Motor neuron (in vitro differentiated cells): ENCODE measurements at places on chromosomes 3 and 15. TPM values are rescaled to one million over a fixed set of nuclear protein-coding genes. Genes with fewer than 3 reads are reported as not detected.

Gene KPNA1
- 34.5 and 37.0 TPM in 2 replicates for total RNA-seq

Gene SERINC4
- 0.63 and 1.1 TPM in 2 replicates for total RNA-seq

Gene GOLGA8N
- total RNA-seq, result 6.7 and 7.2 TPM in 2 replicates

Gene CLSTN2
- 1.1 and 1.2 TPM in 2 replicates for total RNA-seq

Gene C3orf80
- total RNA-seq, result 2.9 and 3.3 TPM in 2 replicates

Gene OXSR1
- total RNA-seq, result 30.8 and 31.9 TPM in 2 replicates
